Naive B cell (primary cell): ENCODE measurements at places on chromosomes 1 and 21. TPM values are rescaled to one million over a fixed set of nuclear protein-coding genes. Genes with fewer than 3 reads are reported as not detected.

Gene ATP6V1G3
- not detected for polyA plus RNA-seq

Gene S100A9
- 41.1 TPM for polyA plus RNA-seq

- DNase-seq, result no peak
- H3K4me3 ChIP-seq, result peak overlapping the region; percentile 84
- peaks cover 40% of the 10 kb centered on the region for H3K27me3 ChIP-seq
- peaks cover 21% of the 10 kb centered on the region for H3K4me1 ChIP-seq
Measured at GRCh38 chr1:109398343-109399225, 866 bp upstream of the SORT1 start.

DNA sequence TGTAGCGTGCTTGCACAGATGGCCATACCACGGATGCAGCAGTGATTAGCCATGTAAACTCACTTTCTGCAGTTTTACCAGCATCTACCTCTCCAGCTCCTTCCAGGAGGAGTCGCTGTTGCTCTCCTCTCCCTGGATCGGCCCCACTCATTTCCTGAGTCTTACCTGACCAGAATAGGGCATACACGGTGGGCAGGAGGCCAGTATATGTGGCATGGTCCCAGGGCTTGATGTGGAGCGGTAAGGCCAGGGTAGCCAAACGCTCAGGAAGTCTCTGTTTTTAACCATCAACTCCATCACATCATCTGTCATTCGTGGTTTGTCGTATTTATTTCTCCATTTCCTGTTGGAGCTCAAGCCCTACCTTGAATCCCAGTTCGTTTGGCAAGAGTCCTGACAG, 163.4 kb upstream of the USP24 start:
- H3K27ac ChIP-seq, result no peak overlapping the region
- H3K27me3 ChIP-seq, result peaks cover 6% of the 10 kb centered on the region
- no peaks in the 10 kb centered on the region for H3K4me1 ChIP-seq
- DNase-seq, result no peak

DNA sequence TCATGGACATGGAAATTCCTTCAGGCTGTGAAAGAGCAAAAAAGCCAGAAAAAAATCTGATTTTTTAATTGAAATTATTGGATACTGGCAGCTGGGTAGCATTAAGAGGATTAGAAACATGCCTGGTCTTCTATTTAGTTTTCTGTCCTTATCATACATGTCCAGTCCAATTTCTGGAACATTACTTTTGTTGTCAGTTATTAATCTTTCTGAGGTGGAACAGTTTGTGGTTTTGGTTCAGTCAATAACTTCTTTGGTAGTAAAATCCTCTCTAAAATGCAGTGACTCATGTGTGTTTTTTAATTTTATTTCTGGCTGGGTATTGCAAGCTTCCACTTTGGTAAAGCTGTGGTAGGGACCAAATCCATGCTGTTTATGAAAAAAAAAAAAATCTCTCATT, 687.0 kb upstream of the ADGRL2 start:
- no peak overlapping the region for H3K27ac ChIP-seq
- no peaks in the 10 kb centered on the region for H3K27me3 ChIP-seq
- no peaks in the 10 kb centered on the region for H3K36me3 ChIP-seq
- no peaks in the 10 kb centered on the region for H3K4me1 ChIP-seq
- no peak for DNase-seq

Gene RCC2
- polyA plus RNA-seq, result 43.0 TPM

- DNase-seq, result no peak
- H3K27ac ChIP-seq, result no peak overlapping the region
- H3K27me3 ChIP-seq, result peaks cover 58% of the 10 kb centered on the region
- no peaks in the 10 kb centered on the region for H3K4me1 ChIP-seq
- H3K36me3 ChIP-seq, result peaks cover 10% of the 10 kb centered on the region
Measured at GRCh38 chr1:3055051-3055450, 14.0 kb upstream of the PRDM16 start.

- no peaks in the 10 kb centered on the region for H3K36me3 ChIP-seq
- no peaks in the 10 kb centered on the region for H3K4me1 ChIP-seq
- no peak overlapping the region for H3K4me3 ChIP-seq
- no peak overlapping the region for H3K27ac ChIP-seq
Measured at GRCh38 chr1:3314491-3315381, 139.7 kb upstream of the ARHGEF16 start.

Gene TESK2
- polyA plus RNA-seq, result 13.1 TPM

- peaks cover 4% of the 10 kb centered on the region for H3K27me3 ChIP-seq
- no peak overlapping the region for H3K27ac ChIP-seq
- H3K36me3 ChIP-seq, result peaks cover 4% of the 10 kb centered on the region
- H3K4me3 ChIP-seq, result no peak overlapping the region
- H3K4me1 ChIP-seq, result no peaks in the 10 kb centered on the region
- no peak for DNase-seq
Measured at GRCh38 chr21:32484706-32485380, 72.3 kb downstream of the EVA1C start.

DNA sequence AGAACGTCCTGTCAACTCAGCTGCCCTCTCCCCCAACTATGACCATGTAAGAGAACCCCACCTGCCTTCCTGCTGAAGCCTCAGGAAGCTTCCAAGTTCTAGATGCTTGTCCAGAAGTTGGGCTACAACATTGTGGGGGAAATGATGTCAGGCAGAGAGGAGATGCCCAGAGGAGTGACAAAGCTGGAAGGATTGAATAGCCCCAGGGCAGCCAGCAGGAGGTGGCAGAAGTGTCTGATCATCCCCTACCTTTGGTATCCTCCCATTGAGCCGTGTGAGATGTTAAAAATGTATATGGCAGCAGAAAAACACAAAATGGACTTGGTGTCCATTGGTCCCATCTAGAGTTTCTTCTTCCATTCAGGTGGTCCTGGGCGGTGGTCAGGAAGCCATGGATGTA, 6.6 kb downstream of the EIF3I start:
- no peaks in the 10 kb centered on the region for H3K27me3 ChIP-seq
- no peak overlapping the region for H3K4me3 ChIP-seq
- H3K4me1 ChIP-seq, result peaks cover 12% of the 10 kb centered on the region
- DNase-seq, result no peak

DNA sequence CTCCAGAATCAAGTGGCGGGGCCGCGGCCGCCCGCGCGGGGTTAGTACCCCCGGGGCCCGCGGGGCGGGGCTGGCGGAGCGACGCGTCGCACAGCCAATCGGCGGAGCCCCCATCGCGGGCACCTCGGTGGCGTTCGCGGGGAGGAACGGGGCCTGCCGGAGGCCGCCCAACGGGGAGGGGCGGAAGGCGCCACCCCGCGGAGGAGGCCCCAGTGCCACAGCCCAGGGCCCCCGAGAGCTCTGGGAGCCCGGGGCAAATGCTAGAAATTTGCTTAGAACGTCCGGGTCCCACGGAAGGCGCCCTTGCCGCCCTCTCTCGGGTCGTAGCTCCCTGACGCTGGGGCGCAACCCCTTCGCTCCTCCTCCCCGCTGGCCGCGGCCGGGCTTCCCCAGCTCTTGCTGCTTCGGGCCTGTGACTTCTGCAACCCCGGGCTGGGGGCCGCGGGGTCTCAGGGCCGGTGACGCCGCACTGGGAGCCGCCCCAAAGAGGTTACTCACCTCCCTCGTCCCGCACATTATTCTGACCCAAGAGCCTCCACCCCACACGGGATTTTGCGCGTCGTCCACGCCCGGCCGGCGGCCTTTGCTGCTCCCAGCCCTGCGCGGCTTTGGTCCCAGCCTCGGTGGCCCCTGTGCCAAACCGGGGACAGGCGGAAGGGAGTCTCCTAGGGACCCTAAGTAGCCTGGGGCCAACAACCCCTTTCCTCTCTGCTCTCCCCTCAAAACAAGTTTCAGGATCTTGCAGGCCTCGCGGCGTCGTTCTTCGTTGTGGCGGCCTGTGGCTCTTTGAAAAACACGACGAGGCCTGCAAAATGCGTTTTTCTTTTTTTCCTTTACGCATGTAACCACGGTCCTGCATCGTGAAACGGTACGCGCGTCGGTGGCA, at the start of gene RUNX3:
Gene RUNX3 (minus strand): TSS at position 17 of the 886 bp plus-strand sequence. CDS start 408 bp downstream, outside the sequence.
- peak within 1 kb of the TSS; percentile 98 for H3K27ac ChIP-seq
- H3K4me3 ChIP-seq, result peak within 1 kb of the TSS; percentile 99
- H3K27me3 ChIP-seq, result no peaks in the 10 kb centered on the region

DNA sequence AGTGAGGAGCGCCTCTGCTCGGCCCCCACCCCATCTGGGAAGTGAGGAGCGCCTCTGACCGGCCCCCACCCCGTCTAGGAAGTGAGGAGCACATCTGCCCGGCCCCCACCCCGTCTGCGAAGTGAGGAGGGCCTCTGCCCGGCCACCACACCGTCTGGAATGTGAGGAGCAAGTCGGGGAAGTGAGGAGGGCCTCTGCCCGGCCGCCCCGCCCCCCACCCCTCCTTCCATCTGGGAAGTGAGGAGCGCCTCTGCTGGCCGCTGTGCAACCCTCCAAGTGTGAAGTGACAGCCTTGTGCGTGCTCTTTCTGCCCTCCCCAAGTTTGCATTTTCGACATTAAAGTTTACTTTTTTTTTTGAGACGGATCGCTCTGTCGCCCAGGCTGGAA, 5.1 kb upstream of the ZZZ3 start:
- H3K27me3 ChIP-seq, result no peaks in the 10 kb centered on the region
- H3K27ac ChIP-seq, result no peak overlapping the region
- DNase-seq, result no peak
- H3K4me1 ChIP-seq, result peaks cover 18% of the 10 kb centered on the region
- peak overlapping the region; percentile 72 for H3K4me3 ChIP-seq

DNA sequence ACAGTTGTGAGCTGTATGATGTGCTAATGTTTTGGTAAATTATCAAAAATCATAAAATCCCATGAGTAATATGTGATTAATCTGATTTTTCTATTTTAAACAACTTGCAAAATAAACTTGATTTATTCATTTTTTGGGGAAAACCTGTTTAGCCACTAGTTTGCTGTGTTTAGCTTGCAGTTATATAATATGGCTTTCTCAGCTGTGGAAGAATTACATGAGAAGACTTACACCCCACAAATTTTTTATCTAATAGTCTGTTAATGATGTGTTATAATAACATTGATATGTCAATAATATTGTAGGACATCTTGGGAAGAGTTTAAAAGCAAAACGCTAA, 2.4 kb upstream of the ERRFI1 start:
- H3K4me3 ChIP-seq, result no peak overlapping the region
- peaks cover 39% of the 10 kb centered on the region for H3K27me3 ChIP-seq
- peaks cover 15% of the 10 kb centered on the region for H3K4me1 ChIP-seq

DNA sequence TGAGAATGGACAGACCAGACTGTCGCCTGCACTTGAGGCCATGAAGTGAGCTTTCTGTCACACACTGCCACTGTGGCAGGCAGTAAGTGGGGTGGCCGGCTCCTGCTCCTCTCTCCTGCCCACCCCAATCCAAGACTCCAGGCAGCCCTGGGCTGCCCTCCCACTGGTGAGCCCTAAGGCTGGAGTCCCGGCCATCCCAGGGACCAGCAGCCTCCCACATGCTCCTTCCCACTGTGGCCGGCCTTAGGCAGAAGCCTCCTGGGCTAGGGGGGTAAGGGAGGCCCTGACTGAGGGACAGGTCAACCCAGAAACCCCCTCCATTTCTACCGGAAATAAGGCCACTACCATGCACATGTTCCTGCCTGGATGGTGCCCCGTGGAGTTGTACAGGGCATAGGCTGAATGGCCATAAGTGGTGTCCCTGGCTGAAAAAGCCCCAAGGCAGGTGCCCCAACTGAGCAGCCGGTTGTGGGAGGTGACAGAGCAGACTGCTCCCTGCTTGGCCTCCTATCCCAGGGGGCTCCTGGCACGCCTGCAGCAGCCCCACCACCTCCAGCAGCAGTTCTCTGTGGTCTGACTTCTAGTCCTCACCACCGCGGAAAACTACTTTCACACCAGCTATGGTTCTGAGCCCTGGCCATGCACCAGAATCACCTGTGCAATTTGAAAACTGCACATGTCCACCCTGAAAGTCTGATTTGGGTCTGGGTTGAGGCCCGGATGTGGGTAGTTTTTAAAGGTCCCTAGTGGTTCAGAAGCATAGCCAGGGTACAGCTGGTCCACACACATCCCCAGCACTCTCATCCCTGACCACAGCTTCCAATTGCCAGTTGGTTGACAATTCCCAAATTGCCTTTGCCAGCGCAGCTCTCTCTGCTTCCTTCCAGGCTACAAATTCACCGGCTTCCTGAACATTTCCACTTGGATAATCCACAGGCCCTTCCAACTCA, 1.6 kb upstream of the ARTN start:
- H3K27ac ChIP-seq, result no peak overlapping the region
- H3K4me1 ChIP-seq, result peaks cover 33% of the 10 kb centered on the region
- peaks cover 12% of the 10 kb centered on the region for H3K27me3 ChIP-seq
- H3K36me3 ChIP-seq, result peaks cover 4% of the 10 kb centered on the region
- H3K4me3 ChIP-seq, result no peak overlapping the region

DNA sequence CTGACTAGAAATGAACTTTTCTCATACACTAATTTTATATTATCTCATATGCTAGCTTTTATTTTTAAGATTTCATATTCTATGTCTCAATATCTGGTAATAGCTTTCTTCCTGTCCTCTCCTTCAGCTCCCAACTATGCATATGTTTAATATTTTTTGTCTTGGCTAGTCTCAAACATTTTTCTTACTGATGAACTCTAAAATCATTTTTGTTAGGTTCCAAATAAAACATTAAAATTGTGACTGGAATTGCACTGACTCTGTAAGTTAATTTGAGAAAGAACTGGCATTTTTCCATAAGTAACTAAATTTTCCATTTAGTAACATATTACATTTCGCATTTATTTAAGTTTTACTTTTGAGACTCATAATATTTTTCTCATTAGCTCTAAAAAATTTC, 368.5 kb upstream of the DPYD start:
- H3K27me3 ChIP-seq, result no peaks in the 10 kb centered on the region
- no peaks in the 10 kb centered on the region for H3K4me1 ChIP-seq
- no peak overlapping the region for H3K4me3 ChIP-seq
- H3K27ac ChIP-seq, result no peak overlapping the region
- H3K36me3 ChIP-seq, result no peaks in the 10 kb centered on the region

DNA sequence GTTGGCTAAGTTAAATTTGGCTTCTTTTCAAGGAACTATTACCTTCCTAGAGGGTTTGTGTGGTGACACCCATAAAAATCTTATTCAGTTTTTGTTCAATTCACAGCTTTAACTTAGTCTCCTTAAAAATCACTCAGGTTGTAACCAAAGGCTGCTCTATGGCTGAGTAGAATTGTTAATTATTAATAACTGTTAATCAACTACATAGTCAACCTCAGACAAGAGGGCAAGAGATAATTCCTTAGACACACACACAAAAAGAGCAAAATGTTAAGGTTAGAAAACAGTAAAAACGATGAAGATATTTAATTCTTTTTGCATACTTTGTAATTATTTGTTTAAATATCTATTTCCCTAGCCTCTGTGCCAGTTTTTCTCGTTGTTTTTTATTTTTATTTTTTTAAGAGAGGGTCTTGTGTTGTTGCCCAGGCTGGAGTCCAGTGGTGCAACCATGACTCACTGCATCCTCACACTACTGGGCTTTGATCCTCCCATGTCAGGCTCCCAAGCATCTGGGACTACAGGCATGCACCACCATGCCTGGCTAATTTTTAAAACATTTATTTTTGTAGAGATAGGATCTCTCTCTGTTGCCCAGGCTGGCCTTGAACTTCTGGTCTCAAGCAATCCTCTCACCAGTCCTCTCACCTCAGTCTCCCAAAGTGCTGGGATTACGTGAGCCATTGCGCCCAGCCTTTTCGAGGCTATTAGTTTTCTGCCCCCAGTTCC, 215.2 kb downstream of the DISC1 start:
- H3K36me3 ChIP-seq, result peaks cover 4% of the 10 kb centered on the region
- peaks cover 31% of the 10 kb centered on the region for H3K4me1 ChIP-seq
- DNase-seq, result no peak
- H3K4me3 ChIP-seq, result no peak overlapping the region

GRCh38 chr1:206797534-206798383, 25.5 kb upstream of the IL10 start:
- peaks cover 41% of the 10 kb centered on the region for H3K4me1 ChIP-seq
- no peak overlapping the region for H3K4me3 ChIP-seq
- H3K27ac ChIP-seq, result no peak overlapping the region
- no peak for DNase-seq

Gene VSIG8
- not detected for polyA plus RNA-seq

- no peaks in the 10 kb centered on the region for H3K36me3 ChIP-seq
- no peak for DNase-seq
- H3K27ac ChIP-seq, result no peak overlapping the region
- H3K27me3 ChIP-seq, result no peaks in the 10 kb centered on the region
Measured at GRCh38 chr1:185960422-185961321, 226.5 kb downstream of the HMCN1 start.
